ENCODE measurements at places on chromosomes 6 and 20. TPM values are rescaled to one million over a fixed set of nuclear protein-coding genes. Genes with fewer than 3 reads are reported as not detected.

The FAM209A gene
- not detected for total RNA-seq

The TTBK1 gene
- not detected for total RNA-seq

The MMS22L gene
- total RNA-seq = 25.0 TPM

The GSTA2 gene
- not detected for total RNA-seq

The SAMD10 gene
- 3.6 TPM for total RNA-seq

The MUC22 gene
- not detected for total RNA-seq

The SPAG4 gene
- 0.30 TPM for total RNA-seq

The TRAPPC3L gene
- total RNA-seq = 0.06 TPM

The DOK5 gene
- 0.31 TPM for total RNA-seq

The NUDT3 gene
- 19.2 TPM for total RNA-seq

The ADGRB3 gene
- 0.24 TPM for total RNA-seq

GRCh38 chr6:30732237-30732943 lies 10.1 kb downstream of the FLOT1 start:
- DNase-seq = no peak

DNA sequence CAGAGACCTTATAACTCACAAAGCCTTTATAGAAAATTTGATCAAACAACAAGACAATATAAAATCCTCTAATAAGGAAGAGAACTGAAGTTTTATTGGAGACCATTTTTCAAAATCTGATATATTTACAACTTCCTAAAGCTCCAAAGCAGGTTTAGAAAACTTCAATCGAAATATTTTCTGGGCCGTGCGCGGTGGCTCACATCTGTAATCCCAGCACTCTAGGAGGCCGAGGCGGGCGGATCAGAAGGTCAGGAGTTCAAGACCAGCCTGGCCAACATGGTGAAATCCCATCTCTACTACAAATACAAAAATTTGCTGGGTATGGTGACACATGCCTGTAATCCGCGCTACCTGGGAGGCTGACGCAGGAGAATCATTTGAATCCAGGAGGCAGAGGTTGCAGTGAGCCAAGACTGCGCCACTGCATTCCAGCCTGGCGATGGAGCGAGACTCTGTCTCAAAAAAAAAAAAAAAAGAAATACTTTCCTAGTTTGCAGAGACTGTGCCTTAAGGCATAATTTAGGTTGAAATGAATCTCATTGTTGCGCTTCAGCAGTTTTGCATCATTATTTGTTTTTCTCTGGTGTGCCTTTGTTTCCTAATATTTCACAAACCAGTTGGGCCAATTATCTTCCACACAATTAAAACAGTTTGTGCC lies 60.6 kb upstream of the ASIP start:
- no peak for DNase-seq

DNA sequence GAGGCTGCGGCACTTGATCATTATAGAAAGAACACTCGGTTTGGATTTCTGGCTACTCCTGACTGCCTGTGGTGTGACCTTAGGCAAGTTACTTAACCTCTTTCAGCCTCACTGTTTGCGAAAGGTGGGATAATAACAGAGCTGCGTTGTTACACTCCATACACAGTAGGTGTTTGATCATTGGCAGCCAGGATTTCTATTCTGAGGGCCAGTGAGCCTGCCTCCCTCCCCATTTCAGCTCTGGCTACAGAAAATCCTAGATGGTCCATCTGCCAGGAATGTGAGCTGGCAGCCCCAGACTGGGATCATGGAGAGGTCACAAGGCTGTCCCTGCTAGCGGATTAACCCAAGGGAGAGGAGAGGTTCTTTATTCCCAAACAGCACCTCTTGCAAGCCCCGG lies 2.7 kb downstream of the KCNB1 start:
- DNase-seq = no peak

DNA sequence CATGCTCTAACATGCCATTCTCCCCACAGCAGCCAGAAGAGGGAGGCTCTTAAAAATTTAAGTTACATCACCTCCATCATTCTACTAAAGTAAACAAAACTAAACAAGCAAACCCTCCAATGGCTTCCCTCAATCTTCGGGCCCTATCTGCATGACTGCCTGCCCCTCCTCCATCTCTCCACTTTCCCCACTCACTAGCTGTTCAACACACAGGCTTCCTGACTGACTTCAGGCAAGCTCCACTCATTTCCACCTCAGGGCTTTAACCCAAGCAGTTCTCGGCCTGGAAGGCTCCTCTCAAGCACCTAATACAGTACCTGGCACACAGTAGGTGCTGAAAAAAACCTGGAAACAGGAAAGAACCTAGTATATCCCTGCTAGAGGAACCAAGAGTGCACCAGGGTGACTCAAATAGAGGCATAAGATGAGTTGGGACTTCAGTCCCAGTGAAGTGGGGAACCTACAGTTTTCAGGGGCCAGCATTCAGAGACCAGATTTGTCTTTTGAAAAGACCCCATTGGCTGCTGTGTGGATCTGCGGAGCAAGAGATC lies 2.8 kb downstream of the AHCY start:
- DNase-seq = no peak

DNA sequence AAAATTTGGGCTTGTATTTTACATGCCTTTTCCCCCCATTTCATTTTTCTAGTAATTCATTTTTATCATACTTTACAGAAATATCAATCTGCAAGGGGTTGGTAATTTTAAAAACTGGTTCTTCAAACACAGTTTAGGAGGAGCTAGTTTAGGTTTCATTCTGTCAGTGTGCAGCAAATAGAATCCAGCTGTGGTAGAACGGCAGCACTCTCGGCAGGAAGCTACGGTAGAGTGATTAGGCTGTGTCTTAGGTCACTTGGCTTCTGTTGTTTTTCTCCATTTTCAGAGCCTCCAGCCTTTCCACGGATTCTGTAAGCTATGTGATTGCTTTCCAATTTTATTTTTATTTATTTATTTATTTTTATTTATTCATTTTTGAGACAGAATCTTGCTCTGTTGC lies 32.7 kb downstream of the TLDC2 start:
- DNase-seq = no peak

DNA sequence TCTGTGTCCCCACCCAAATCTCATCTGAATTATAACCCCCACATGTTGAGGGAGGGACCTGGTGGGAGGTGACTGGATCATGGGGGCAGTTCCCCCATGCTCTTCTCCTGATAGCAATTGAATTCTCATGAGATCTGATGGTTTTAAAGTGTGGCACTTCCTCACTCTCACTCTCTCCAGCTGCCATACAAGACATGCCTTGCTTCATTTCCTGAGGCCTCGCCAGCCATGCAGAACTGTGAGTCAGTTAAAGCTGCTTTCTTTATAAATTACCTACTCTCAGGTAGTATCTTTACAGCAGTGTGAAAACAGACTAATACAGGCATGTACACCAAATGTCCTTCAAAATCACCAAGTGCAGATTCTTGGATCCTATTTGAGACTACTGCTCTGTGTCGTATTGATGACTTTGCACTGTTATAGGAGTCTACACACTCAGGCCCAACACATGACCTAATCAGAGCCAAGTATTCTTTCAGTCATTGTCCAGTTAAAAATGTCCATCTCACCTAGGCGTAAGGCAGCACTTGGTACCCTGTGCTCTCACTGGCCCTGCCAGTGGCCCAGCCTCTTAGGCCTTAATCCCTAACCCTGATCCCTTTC lies 52.8 kb upstream of the UST start:
- no peak for DNase-seq

DNA sequence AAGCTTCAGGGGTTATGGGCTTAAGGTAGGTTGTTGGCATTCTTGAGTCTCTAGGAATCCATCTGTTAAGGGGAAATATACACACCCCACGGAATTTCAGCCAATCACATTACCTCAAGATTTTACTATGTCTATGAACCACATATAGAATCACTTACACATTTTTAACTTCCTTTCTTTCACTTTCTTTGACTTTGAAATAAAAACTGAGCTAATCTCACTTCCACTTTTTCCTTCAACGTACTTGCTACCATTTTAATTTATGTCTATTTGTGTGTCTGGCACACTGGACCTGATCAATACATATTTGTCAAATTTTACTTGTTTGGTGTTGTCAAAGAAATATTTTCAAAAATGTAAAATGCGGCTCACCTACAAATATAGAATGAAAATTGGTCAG lies 545.4 kb upstream of the JAG1 start:
- DNase-seq = no peak

DNA sequence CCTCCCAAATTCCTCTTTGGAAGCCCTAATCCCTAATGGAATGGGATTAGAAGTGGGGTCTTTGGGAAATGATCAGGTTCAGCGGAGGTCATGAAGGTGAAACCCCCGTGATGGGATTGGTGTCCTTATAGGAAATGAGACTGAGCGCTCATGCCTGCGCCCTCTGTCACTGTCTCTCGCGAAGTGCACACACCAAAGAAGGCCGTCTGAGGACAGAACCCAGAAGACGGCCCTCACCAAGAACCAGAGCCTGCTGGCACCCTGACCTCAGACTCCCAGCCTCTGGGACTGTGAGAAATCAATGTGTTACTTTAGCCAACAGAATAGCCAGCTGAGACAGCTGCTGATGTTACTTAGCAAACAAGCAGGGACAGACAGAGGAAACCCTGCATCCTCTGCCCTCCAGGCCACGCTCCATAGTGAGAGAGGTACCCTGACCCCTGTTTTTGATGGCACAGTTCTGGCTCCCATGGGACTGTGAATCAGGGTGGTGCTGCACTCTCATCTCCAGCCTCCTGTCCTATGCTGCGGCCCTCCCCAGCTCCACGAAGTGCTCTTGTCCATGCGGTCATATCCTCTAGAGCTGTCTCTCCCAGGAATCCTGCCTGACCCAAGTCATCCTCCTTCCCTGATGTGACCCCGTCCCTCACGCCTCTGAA lies 369.3 kb downstream of the ZFAND3 start:
- DNase-seq = no peak

DNA sequence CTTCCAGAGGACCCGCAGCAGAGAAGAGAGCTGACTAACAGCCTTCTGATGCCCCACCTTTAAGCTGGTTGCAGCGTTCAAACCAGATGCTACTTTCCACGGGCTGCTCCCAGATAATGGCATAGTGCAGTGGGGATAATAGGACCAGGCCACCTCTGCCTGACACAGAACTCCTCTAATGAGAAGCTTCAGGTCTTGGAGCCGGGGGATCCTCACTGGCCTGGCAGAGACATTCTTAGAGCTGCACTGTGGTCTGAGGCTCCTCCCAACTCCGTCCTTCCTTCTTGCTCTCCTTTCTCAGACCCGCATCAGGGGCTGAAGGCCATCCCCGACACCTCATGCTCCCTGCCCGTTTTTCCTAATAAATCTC lies 206.6 kb upstream of the MARCKS start:
- DNase-seq = no peak

DNA sequence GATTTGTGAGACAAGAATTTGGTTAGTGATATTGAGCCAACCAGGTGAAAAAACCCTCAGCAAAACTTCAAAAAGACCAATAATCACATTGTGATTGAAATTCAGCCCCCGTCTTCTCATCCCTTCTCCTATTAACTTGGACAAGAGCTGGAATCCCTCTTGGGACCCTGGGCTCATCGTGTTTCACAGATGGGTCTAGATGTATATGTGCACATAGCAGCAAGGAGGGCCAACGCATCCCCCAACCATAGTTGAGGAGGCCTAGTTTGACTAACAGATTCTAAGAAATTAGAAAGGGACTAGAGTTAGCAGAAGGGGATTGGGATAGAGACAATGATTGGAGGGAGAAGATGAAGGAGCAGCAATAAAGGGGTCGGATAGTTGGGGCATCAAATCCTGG lies 19.8 kb upstream of the LRFN2 start:
- no peak for DNase-seq

GRCh38 chr20:22673467-22673866 lies 89.1 kb upstream of the FOXA2 start:
- no peak for DNase-seq

DNA sequence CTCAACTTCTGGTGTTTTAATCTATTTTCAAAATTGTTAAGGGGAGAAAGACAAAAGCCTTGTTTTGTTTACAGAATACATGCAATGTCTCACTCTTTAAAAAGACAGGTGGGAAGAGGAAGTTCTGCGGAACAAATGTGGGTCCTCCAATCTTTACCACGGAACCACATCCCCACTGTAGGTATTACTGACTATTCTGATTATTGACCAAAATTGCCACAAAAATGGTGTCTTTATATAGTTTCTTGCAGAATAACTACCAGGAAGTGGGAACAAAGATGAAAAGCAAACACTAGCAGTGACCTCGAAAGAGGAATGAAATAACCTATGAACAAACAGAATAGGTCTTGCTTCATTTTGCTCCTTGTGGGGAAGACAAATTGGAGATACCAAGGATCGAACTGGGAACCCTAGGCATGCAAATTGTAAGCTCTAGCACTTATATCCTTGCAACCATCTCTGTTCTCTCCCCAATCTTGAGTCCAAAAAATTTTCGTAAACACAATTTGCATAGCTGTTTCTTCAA lies 106.7 kb downstream of the GPX5 start:
- DNase-seq = no peak

GRCh38 chr6:41607736-41608135 lies 30.5 kb upstream of the MDFI start:
- no peak for DNase-seq

GRCh38 chr6:119533603-119534279 lies 184.2 kb upstream of the MAN1A1 start:
- peak; percentile 72 for DNase-seq

- no peak for DNase-seq
Observed at GRCh38 chr6:105562027-105562426, 159.1 kb upstream of the PREP start.

- no peak for DNase-seq
Observed at GRCh38 chr20:12827816-12828385, 180.9 kb upstream of the SPTLC3 start.

DNA sequence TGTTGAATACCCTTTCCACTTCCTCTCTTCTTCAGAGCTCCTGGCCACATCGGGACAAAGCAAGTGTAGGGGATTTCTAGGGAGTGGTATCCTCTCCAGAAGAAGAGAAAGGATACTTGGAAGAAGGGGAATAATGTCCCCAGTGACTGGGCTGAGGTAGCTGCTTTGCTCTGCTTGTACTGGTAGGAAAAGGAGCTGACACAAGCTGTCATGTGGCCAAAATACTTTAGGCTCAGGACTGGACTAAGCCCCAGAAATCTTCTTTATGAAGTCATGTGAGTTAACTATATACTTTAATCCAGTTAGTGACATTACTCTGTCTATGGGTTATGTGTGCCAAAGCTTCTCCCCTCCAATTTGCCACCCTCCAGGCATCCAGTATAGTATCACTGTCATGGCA lies 40.5 kb downstream of the AKIRIN2 start:
- no peak for DNase-seq

DNA sequence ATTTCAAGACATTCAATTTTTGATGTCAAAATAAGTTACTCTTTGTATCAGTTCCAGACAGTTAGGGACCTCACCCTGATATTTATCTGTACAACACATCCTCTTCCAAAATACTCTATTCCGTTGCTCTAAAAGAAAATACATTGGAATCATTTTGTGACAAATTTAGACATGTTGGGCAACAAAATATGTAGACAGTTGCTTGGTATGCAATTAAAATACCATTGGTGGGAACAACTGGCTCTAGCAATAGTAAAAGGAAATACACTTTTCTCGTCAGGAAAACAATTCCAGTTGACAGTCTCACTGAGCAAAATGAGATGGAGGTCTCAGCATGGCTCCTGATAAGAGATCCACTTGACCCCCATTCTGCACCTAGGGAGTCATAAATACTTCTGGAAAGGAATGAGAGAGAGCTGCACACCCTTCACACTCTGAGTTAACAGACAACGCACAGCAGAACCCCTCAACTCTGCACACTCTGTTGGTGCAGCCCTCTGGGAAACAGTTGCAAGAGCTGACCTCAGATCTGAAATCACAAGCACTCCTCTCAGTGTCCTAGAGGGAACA lies 171.3 kb upstream of the NT5E start:
- no peak for DNase-seq

Data from HT1080 (cell line).